ENCODE measurements at places on chromosomes 6 and 20. TPM values are rescaled to one million over a fixed set of nuclear protein-coding genes. Genes with fewer than 3 reads are reported as not detected.
A peak's percentile ranks its signal among the peaks of the same experiment; 100 is the strongest.

- no peak for DNase-seq
- no peaks in the 10 kb centered on the region for H3K4me1 ChIP-seq
- no peak overlapping the region for H3K4me3 ChIP-seq
These were observed 156.2 kb downstream of the EDN1 start for GRCh38 chr6:12446394-12446793.

DNA sequence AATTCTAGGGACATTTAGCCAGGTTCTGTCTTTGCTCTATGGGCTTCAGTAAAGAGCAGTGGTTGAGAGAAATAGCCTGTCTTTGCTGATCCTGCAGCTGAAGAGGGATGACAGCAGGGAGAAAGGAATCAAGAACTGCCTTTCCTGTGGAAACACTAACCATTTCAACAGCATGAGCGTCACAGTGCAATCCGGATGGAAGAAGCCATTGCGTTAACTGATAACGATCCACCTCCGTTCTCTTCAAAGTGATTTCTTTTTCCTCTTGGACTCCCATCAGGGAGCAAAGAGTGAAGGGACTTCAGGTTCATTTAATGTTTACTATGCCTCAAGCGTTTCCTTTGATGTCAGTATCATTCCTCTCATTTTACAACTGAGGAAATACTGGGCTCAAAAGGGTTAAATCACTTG lies 35.2 kb upstream of the EEF1E1 start:
- no peaks in the 10 kb centered on the region for H3K4me1 ChIP-seq
- H3K4me3 ChIP-seq, result no peak overlapping the region
- H3K27ac ChIP-seq, result no peak overlapping the region
- no peak for DNase-seq

Gene HMGN3
- 36.2 TPM for total RNA-seq

- H3K27me3 ChIP-seq, result no peaks in the 10 kb centered on the region
- no peak overlapping the region for H3K27ac ChIP-seq
- peaks cover 4% of the 10 kb centered on the region for H3K36me3 ChIP-seq
- H3K4me3 ChIP-seq, result no peak overlapping the region
These were observed 112.8 kb downstream of the INSM1 start for GRCh38 chr20:20480689-20481088.

Gene ASIP
- not detected for total RNA-seq

DNA sequence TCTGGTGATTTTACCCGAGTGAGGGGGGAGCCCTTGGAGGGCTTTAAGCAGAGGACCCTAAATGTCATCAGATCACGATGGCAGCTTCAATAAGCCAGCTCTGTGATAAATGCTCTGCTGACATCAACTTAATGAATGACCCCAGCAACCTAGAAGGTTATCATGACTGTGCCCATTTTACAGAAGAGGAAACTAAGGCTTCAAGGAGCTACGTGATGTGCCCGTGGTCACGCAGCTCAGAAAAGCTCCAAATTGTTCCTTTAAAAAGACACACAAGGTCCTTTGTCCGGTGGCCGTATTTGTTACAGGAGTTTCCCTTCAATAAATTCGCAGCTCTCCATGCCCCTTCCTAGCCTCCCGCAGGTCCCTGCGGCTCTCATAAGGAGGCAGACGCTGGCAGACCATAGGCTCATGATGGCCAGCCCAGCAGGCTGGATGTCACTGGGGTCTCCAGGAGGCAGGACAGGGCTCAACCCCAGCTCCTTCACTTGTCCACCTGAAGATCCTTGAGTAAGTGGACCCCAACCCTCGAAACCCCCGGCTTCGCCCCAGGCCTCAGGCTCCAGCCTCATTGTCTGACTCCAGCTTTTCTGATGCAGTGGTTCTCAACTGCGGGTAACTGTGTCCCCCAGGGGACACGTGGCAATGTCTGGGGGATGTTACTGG lies 106.4 kb downstream of the BMP7 start:
- H3K36me3 ChIP-seq, result no peaks in the 10 kb centered on the region
- no peak for DNase-seq
- H3K4me1 ChIP-seq, result no peaks in the 10 kb centered on the region
- no peak overlapping the region for H3K4me3 ChIP-seq
- H3K27ac ChIP-seq, result no peak overlapping the region

Gene COL21A1
- 173 TPM for total RNA-seq

GRCh38 chr6:165616116-165616515 lies 46.9 kb downstream of the PDE10A start:
- H3K27me3 ChIP-seq, result no peaks in the 10 kb centered on the region
- peak overlapping the region; percentile 99 for H3K27ac ChIP-seq
- H3K36me3 ChIP-seq, result no peaks in the 10 kb centered on the region
- DNase-seq, result no peak
- peaks cover 23% of the 10 kb centered on the region for H3K4me1 ChIP-seq

DNA sequence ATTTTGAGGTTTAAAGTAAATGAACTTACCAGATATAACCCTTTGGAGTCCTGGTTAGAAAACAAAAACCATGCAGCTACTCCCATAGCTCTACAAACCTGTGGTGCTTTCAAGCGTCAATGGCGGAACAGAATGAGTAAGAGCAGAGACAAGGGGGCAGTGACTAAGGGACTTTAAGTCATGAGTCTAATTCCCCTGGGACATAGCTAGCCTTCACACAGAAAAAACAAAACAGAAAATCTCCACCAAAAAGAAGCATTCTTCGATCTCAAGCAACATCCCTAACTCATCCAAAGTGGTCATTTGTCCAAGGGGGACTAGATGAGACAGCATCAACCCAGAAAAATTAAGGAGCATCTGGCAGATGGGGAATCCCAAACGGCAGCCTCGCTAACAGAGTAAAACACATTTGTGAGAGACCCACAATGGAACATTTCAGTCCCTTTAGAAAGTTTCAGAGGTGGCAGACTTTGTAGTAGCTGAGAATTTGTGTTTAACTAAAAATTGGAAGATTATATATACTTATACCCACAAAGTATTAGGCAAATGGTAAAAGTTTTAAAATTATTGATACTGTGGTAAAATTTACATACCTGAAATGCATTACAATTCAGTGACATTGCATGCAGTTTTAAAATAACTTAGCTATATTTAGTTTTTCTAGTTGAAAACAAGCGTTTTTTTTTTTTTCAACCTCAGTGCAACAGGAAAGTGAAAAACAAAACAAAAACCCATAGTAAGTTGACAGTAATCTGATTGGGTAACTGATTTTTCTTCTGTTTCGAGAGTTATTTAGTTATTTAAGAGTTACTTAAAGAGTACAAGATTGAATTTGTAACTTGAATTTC lies 67.5 kb downstream of the KCNQ5 start:
- no peak for DNase-seq
- no peaks in the 10 kb centered on the region for H3K27me3 ChIP-seq
- H3K4me3 ChIP-seq, result no peak overlapping the region
- no peak overlapping the region for H3K27ac ChIP-seq

- H3K27ac ChIP-seq, result no peak overlapping the region
- peaks cover 3% of the 10 kb centered on the region for H3K4me1 ChIP-seq
- H3K4me3 ChIP-seq, result no peak overlapping the region
- DNase-seq, result no peak
These were observed 304.7 kb downstream of the FARS2 start for GRCh38 chr6:5565971-5566370.

Data from chondrocyte (in vitro differentiated cells).